ENCODE measurements at places on chromosomes 7 and 10.

- peak; percentile 20 for DNase-seq
Observed at GRCh38 chr7:104207348-104207730, 474 bp downstream of the ORC5 start.

- peak; percentile 72 for DNase-seq
Observed at GRCh38 chr10:6390213-6390845, 187.6 kb downstream of the PFKFB3 start.

- peak; percentile 59 for DNase-seq
Observed at GRCh38 chr10:69051710-69052487, 36.0 kb upstream of the SRGN start.

DNA sequence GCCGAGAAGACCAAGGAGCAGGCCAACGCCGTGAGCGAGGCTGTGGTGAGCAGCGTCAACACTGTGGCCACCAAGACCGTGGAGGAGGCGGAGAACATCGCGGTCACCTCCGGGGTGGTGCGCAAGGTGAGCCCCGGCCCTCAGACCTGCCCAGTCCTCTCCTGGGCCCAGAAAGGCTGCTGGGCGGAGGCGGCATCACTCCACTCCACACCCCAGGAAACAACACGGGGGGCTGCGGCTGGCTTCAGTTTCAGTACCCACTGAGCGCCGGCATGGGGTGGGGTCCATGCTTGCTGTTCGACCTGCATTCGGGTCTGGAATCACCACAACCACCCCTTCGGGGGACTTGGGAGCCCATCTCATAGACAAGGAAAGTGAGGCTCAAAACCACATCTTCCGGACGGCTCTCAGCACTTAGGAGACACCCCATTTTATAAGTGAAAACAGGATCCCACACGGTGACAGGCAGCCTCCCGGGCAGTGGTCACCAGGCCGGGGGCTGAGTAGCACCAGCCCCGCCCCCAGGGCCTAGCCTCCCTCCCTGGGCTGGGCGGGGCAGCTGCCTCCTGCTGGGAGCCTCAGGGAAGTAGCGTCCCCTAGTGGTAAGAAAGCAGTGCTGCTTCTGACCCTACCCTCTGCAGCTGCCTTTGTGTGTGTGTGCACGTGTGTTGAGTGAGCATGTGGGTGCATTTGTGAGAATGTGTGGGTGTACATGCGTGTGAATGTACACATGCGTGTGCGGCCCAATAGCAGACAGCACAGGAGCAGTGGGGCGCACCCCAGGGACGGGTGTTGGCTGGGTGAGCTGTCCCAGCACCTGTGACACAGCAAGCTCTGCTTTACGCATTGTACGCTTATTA lies 1.8 kb downstream of the SNCG start:
- DNase-seq: peak; percentile 49

DNA sequence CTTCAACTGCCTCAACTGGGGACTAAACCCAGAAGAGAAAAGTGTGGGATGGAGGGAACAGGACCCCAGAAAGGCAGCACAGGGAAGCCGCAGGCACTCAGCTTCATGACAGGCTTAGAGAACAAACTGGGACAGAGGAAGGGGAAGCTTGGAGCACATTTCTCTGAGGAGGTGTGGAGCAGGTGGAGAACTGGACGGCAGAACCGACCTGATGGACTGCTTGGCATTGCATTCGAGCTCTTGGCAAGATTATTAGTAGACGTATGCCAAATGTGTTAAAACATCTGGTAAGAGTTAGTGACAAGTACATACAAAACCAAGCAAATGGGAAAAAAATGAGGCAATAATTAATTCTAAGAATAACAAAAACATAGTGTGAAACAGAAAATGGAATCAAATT lies 335.7 kb downstream of the SFMBT2 start:
- no peak for DNase-seq

GRCh38 chr7:141073173-141073640 lies 657 bp upstream of the TMEM178B start:
- DNase-seq: no peak

DNA sequence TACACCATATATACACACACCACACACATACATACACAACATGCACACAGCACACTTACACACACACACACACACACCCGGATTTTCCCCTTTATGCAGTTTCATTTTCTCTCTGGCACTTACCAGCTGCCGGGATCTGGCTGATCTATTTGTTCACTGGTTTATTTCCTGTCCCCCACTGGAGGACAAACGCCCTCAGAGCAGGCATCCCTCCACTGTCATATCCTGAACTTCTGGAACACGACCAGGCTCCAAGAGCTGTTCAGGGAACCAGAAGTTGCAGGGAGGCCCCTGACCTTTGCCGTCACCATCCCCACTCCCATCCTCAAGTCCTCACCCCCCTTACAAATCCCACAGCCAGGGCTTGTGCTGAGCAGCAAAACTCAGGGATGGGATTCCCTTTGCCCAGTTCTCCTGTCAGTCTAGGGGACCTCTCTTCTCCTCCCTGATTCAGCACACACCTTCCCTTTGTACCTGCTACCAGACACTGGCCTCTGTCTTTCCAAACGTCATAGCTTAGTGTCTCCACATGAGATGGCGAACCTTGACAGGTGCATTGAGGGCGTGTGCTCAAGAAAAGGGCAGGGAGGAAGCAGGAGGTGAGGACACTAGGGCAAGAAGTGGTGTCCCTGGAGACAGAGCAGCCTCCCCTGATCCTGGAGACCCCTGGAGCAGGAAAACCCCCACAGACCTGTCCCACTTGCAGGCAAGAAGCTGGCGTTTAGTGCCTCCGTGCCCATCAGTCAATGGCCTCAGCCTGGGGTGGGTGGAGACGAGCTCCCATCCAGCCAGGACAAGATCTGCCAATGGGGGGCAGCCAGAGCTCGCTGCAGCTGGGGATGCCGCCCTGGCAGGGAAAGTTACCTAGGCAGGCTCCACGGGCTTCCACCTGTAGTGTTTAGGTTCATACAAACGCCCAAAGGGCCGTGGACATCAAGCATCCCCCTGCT lies 12.7 kb upstream of the DOCK1 start:
- no peak for DNase-seq

DNA sequence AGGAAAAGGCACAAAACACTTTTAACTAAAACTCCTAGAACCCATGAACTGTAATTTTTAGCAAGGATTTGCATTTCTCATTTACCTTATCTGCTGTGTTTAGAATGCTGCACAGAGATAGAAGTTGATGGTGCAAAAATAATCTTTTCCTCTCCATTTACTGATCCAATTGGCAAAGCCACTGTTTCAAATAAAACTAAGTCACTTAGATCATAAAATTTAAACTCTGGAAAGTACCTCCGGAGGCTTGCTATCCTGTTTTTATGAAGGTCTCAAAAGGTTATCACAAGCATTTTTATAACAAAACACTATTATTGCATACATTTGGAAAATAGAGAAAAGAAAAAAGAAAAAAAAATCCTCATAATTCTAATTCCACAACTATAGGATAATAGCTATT lies 7.6 kb downstream of the CPA2 start:
- no peak for DNase-seq

DNA sequence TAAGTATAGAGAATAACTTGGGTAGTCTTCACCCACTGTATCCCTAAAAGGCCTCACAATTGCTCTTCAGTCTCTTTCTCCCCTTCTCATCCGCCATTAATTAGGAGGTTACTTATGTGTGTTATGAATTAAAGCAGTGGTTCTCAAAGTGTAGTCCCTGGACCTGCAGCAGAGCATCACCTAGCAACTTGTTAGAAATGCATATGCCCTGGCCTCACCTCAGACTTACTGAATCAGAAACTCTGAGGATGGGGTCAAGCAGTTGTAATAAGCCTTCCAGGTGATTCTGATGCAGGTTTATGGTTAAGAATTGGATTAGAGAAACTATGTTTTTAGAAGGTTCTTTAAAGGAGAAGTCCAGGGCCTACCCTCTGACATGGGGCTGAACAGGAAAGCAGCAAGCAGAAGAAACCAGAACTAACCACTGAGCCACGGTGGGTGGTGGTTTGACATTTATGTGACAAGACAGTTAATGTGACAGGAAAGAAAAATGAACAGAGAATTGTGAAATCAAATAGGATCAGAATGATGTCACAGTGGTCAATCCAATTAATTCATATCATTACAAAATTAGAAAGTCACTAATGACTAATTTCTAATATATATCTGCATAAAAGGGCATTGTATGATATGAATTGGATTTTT lies 37.6 kb downstream of the ENTPD1 start:
- peak; percentile 88 for DNase-seq

GRCh38 chr10:116201670-116202430 lies 71.2 kb downstream of the GFRA1 start:
- DNase-seq: no peak

DNA sequence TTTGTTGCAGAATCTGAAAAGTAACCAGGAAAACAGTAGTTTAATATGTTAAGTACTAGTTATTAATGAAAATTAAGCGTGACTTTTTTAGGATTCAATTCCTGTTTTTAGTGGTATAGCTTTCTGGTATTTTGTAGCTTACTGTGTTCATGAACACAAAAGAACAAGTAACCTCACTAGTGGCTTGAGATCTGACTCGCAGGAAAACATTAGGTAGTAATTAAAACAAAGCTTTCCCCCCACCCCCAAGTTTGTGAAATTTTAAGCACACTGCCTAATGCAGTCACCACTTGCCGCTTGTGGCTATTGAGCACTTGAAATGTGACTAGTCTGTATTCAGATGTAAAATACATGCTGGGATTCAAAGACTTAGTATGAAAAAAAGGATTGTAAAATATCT lies 102.5 kb upstream of the RPA3 start:
- DNase-seq: no peak

- DNase-seq: no peak
Observed at GRCh38 chr7:130993671-130994365, 259.8 kb upstream of the KLF14 start.

DNA sequence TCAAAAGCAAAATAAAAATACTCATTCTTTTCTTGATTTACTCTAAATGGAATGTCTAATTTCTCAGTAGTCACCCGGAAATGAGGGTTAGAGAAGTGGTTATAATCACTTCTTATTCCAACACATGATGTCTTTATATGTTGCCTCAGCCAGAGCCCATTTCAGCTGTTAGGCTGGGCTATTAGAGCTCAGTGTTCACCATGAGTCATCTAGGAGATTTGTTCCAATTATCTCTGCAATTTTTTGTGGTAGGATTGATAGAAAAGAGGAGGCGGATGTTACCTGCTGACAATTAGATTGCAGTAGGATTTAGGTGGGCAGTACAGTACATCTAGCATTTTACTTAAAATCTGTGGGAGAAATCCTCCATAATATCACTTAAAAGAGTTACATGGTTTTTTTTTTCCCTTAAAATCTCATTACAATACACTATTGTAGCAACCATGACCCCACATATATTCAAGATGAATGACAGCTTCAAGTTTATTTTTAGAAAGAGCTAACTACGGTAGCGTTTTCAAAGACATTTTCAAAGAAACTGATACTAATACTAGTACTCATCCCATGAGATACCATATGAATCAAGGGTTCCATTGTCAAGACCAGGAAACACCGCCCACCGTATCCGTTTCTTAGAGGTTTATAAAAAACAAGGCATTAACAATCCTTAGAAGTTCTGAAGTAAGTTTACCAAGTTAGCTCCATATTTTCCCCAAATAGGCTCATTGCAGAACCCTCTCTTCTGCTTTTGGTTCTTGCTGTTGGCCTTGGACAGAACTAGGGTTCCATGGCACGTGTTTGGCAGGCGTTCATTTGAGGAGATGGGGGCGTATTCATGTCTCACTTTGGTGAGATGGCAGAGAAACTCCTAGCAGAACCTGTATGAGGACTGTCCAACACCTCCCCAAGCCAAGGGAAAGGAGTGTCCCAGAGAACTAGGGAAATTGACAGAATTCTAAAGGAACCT lies 10.4 kb downstream of the CPA2 start:
- no peak for DNase-seq

- DNase-seq: no peak
Observed at GRCh38 chr7:149865437-149865836, 8.3 kb upstream of the ATP6V0E2 start.

GRCh38 chr7:148042935-148043631 lies 547.5 kb upstream of the C7orf33 start:
- DNase-seq: no peak

- peak; percentile 86 for DNase-seq
Observed at GRCh38 chr7:76023002-76023401, 24.8 kb downstream of the STYXL1 start.

GRCh38 chr10:78508955-78509748 lies 475.5 kb downstream of the RPS24 start:
- DNase-seq: no peak

DNA sequence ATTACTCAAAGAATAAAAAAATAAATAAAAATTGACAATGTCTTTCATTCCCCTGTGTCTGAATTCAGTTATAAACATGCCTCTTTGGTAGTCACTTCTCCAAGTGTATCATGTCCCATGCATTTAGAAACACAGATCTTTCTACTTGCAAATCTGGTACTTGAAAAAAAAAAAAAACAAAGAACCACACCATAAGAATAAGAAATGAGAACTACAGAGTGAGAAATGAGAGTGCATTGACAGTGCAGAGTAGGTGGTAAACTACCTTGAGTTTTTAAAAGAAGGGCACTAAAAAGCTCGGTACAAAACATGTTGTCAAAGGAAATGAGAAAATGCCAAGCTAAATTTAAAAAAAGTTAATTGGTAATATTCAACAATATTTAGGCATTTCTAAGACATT lies 123.0 kb downstream of the GPR85 start:
- DNase-seq: no peak

GRCh38 chr7:1845536-1846311 lies 175.6 kb downstream of the ELFN1 start:
- DNase-seq: no peak

GRCh38 chr10:21495752-21496342 lies 29.6 kb downstream of the SKIDA1 start:
- peak; percentile 72 for DNase-seq

DNA sequence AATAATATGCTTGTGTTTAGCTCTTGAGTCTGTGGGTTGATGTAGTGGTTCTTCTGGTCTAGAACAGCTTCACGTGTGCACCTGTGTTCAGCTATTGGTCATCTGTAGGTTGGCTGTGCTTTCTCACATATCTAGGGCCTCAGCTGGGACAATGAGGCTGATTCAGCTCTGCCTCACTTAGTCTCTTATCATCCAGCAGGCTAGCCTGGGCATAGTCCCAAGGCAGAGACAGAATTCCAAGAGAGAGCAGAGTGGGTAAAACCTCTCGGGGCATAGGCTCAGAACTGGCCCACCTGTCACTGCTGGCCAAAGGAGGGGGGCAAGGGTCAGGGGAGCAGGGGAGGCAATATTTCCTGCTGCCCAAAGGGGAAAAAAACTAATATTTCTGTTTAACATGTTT lies 32.0 kb upstream of the MXI1 start:
- no peak for DNase-seq

Data from inflammatory macrophage (primary cell).